ENCODE measurements at places on chromosomes 7 and 10. TPM values are rescaled to one million over a fixed set of nuclear protein-coding genes. Genes with fewer than 3 reads are reported as not detected.

MEOX2 gene
- not detected for total RNA-seq

GRCh38 chr10:14329746-14330173, 964 bp downstream of the FRMD4A start:
- DNase-seq: no peak

GRCh38 chr7:147852833-147853232, 737.7 kb upstream of the C7orf33 start:
- no peak for DNase-seq

PLXDC2 gene
- 5.1 TPM for total RNA-seq
